ENCODE measurements at places on chromosomes 6 and 20.

DNA sequence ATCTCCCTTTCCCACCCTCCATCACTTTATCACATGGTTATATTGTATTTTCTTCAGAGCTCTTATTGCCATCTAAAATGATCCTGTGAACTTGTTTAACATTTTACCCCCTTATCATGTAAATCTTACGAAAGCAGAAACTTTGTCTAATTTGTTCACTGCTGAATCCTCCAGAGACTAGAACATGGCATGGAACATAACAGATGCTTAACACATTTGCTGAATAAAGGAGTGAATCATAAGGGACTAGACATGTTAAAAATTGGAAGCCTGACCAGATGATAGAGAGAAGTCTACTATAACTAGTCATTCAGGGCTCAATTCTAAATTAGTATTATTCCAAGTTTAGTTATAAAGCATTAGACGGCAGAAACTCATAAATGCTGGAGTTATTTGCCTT, 73.3 kb downstream of the MAN1A1 start:
- peak; percentile 17 for DNase-seq

GRCh38 chr6:26552640-26553188, 14.5 kb downstream of the HMGN4 start:
- DNase-seq: no peak

DNA sequence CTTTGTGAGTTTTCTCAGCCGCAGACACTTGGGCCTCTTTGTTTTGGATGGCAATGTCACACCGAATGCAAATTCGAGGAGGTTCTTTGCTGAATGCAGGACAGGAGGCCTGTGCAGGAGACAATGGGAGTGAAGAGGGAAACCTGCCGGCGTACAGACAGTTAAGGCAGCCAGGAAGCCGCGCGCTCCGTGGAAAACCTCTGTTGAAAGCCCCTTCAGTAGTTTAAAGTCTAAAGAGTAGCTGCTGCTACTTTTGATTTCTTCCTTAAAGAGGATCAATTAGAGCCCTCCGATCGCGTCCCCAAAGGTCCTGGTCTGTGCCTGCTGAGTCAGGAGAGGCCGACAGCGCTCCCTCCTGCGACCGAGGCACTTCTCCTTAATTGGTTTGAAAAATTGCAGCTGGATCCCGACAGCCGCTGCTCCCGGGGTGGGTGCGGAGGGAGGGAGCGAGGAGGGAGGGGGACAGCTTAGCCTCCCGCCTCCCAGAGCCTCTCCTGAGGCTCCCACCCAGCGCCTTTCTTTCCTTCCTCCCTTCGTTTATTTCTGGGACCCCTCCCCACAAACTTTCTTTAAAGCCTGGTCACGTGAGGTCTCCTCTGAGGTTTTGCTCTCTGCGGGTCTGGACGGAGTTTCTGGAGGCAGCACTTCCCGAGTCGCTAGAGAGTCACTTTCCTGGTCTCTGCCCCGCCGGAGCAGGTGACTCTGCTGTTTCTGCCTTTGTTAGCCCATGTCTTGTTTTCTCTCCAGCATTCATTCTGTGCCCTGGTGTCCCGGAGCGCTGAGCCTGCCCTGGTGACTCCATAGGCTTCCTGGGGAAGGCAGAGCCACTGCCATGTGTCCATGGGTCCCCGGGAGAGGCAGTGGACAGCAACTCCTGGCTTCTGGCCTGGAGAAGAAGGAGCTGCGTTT, 22.3 kb upstream of the RPP40 start:
- peak; percentile 49 for DNase-seq

DNA sequence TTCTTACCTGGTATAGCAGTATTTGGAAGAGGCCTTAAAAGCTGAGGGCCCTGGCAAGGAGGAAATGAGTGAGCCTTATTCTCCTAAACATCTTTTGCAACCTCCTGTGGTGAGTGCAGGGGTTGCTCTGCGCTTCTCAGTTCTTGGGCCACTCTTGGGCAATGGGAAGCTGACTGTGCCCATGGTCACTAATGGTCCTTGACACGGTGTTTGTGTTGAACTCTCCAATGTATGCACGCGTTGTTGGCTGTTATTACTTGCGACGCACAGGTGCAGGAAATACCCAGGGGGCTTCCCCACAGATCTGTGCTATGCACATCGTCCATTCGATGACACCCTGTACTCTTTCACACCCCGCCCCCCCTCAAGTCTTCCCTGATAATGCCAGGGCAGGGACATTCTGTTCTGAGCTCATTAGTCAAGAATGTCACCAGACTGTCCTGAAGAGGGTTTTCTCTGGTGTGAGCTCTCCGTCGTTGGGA, 79.7 kb downstream of the EDN1 start:
- DNase-seq: peak; percentile 7

- DNase-seq: no peak
Observed at GRCh38 chr6:20574355-20574754, 40.1 kb downstream of the CDKAL1 start.

Data from Ammon's horn (tissue), 1 donor.